ENCODE measurements at places on chromosomes 3 and 15. TPM values are rescaled to one million over a fixed set of nuclear protein-coding genes. Genes with fewer than 3 reads are reported as not detected.

ST3GAL6 gene
- total RNA-seq = 0.99 TPM

TGM5 gene
- not detected for total RNA-seq

TF gene
- 0.17 TPM for total RNA-seq

GPR62 gene
- under 0.01 TPM for total RNA-seq

SHF gene
- total RNA-seq = 2.5 TPM

COL8A1 gene
- 45.4 TPM for total RNA-seq

AHSG gene
- total RNA-seq = not detected

GOLGA8B gene
- total RNA-seq = 12.6 TPM

Data from smooth muscle cell of trachea (primary cell).